ENCODE measurements at places on chromosomes 11 and 22. TPM values are rescaled to one million over a fixed set of nuclear protein-coding genes. Genes with fewer than 3 reads are reported as not detected.
A peak's percentile ranks its signal among the peaks of the same experiment; 100 is the strongest.

DNA sequence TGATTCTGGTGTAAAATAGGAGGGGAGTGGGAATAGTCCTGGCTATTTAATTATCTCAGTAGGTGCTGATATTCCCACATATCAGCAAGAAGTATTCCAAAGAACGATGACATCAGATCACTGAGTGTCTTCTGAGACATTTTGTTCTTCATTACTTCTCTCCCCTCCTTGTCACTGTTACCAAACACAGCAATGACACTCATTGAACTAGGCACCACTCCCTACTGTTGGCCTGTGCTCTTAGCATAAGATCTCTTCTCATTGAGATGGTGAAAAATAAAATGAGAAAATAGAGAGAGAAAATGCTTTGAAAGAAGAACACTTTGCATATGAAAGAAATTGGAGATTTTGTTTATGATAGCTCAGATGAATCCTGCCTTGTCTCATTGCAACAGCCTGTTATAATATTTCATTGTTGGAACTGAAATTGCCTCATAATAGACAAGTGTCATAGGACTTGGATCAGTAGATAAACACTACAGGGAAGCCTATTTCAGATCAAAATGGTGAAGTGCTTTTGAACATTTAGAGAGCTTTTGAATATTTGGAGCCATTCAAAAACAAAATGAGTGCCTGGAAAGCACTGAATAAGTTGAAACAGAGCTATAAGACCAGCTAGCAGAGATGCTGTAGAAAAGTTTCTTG lies 11.3 kb upstream of the ETS1 start:
- no peak overlapping the region for H3K4me3 ChIP-seq
- H3K27ac ChIP-seq, result no peak overlapping the region
- H3K36me3 ChIP-seq, result no peaks in the 10 kb centered on the region
- no peaks in the 10 kb centered on the region for H3K4me1 ChIP-seq
- no peak for DNase-seq
- no peaks in the 10 kb centered on the region for H3K27me3 ChIP-seq

DNA sequence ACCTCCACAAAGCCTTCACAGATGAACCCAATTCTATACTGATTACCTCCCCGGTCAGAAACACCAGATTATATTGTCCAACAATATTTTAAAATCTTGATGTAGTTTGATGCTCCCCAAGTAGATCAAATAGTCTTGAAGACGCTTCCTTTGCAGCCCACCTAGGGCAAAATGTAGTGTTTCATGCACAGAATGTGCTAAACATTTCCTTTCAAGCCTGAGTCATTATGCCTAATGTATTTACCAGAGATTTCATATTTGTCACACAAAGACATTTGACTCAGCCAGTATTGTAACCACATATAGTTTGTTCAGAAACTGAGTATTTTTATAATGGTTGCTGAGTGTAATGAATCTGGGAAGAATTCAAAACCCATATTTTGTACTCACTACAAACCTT lies 1396.8 kb downstream of the LRRC4C start:
- H3K27me3 ChIP-seq, result no peaks in the 10 kb centered on the region
- no peak overlapping the region for H3K27ac ChIP-seq
- H3K36me3 ChIP-seq, result no peaks in the 10 kb centered on the region
- H3K4me1 ChIP-seq, result no peaks in the 10 kb centered on the region

- H3K27me3 ChIP-seq, result no peaks in the 10 kb centered on the region
- H3K4me3 ChIP-seq, result no peak overlapping the region
- no peak overlapping the region for H3K27ac ChIP-seq
- no peaks in the 10 kb centered on the region for H3K36me3 ChIP-seq
- H3K4me1 ChIP-seq, result no peaks in the 10 kb centered on the region
- no peak for DNase-seq
Measured at GRCh38 chr11:134643115-134644012, 231.3 kb upstream of the B3GAT1 start.

- H3K36me3 ChIP-seq, result peaks cover 55% of the 10 kb centered on the region
- peaks cover 6% of the 10 kb centered on the region for H3K4me1 ChIP-seq
- no peaks in the 10 kb centered on the region for H3K27me3 ChIP-seq
- no peak overlapping the region for H3K27ac ChIP-seq
Measured at GRCh38 chr11:75402002-75402773, 2.9 kb downstream of the RPS3 start.

GRCh38 chr11:13294771-13295579 lies 17.4 kb downstream of the BMAL1 start:
- DNase-seq, result no peak
- no peak overlapping the region for H3K4me3 ChIP-seq
- H3K27me3 ChIP-seq, result no peaks in the 10 kb centered on the region
- H3K4me1 ChIP-seq, result no peaks in the 10 kb centered on the region
- H3K27ac ChIP-seq, result no peak overlapping the region
- H3K36me3 ChIP-seq, result no peaks in the 10 kb centered on the region

GRCh38 chr11:64858467-64859263 lies 14.2 kb upstream of the CDC42BPG start:
- peaks cover 32% of the 10 kb centered on the region for H3K36me3 ChIP-seq
- peak overlapping the region; percentile 88 for H3K27ac ChIP-seq
- no peak for DNase-seq
- H3K4me3 ChIP-seq, result no peak overlapping the region
- peaks cover 75% of the 10 kb centered on the region for H3K4me1 ChIP-seq

GRCh38 chr11:103927535-103927934 lies 108.9 kb upstream of the DDI1 start:
- DNase-seq, result no peak
- H3K36me3 ChIP-seq, result no peaks in the 10 kb centered on the region
- no peaks in the 10 kb centered on the region for H3K4me1 ChIP-seq
- H3K4me3 ChIP-seq, result no peak overlapping the region
- H3K27me3 ChIP-seq, result no peaks in the 10 kb centered on the region
- no peak overlapping the region for H3K27ac ChIP-seq

GRCh38 chr22:40572976-40573375 lies 63.5 kb downstream of the MRTFA start:
- H3K27me3 ChIP-seq, result no peaks in the 10 kb centered on the region
- H3K27ac ChIP-seq, result peak overlapping the region; percentile 34

- no peak overlapping the region for H3K4me3 ChIP-seq
- peaks cover 3% of the 10 kb centered on the region for H3K4me1 ChIP-seq
- no peaks in the 10 kb centered on the region for H3K36me3 ChIP-seq
- DNase-seq, result no peak
- H3K27ac ChIP-seq, result no peak overlapping the region
Measured at GRCh38 chr11:119419246-119419645, 3.7 kb downstream of the THY1 start.

GRCh38 chr22:19172213-19173046 lies 6.1 kb downstream of the SLC25A1 start:
- DNase-seq, result no peak
- H3K27ac ChIP-seq, result peak overlapping the region; percentile 89
- peaks cover 4% of the 10 kb centered on the region for H3K36me3 ChIP-seq
- no peaks in the 10 kb centered on the region for H3K27me3 ChIP-seq

GRCh38 chr11:94794287-94795168 lies 26.4 kb downstream of the AMOTL1 start:
- H3K4me1 ChIP-seq, result peaks cover 7% of the 10 kb centered on the region
- H3K27me3 ChIP-seq, result no peaks in the 10 kb centered on the region
- DNase-seq, result peak; percentile 90
- peaks cover 6% of the 10 kb centered on the region for H3K36me3 ChIP-seq

DNA sequence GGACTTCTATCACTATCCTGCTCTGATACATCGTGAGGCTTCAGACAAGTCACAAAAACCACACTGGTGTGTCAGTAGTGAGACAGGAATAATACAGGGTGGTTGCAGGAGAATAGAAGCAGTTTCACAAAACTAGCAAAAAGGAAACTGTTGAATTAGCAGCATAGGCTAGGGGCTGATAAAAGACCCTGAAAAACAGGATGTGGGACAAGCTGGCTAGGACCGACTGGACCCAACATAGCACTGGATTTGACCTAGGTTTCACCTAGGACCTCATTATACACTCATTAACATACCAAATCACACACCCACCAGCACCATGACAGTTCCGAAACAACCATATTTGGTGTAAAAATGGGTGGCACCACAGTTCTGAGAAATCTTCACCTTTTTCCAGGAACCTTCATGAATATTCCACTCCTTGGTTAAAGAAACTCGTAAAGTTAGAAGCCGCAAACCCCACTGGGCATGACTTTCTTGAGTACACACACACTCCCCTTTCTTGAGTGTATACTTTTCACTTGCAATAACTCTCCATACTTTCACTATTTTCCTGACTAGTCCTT lies 76.2 kb downstream of the SLC1A2 start:
- no peak for DNase-seq
- no peaks in the 10 kb centered on the region for H3K36me3 ChIP-seq
- no peak overlapping the region for H3K4me3 ChIP-seq
- H3K27ac ChIP-seq, result no peak overlapping the region
- no peaks in the 10 kb centered on the region for H3K4me1 ChIP-seq
- H3K27me3 ChIP-seq, result no peaks in the 10 kb centered on the region

DNA sequence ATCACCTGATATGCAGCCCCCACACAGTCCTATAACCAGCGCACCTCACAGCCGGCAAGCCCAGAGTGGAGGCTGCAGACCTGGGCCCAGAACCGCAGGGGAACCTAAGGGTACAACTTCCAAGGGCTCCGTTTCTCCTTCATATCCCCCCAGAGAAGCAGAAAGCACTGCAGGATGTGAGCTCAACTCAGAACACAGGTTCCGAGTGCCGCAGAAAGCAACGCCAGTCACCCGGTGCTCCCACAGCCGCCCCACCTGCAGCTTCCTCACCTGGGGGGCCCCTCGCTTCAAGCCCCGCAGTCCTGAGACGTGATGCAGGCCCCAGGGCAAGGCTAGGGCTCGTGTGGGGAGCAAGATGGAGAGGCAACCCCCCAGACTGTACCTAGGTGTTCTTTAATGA lies 2.5 kb downstream of the TSSK2 start:
- no peak for DNase-seq
- H3K4me3 ChIP-seq, result no peak overlapping the region
- no peak overlapping the region for H3K27ac ChIP-seq
- no peaks in the 10 kb centered on the region for H3K4me1 ChIP-seq

DNA sequence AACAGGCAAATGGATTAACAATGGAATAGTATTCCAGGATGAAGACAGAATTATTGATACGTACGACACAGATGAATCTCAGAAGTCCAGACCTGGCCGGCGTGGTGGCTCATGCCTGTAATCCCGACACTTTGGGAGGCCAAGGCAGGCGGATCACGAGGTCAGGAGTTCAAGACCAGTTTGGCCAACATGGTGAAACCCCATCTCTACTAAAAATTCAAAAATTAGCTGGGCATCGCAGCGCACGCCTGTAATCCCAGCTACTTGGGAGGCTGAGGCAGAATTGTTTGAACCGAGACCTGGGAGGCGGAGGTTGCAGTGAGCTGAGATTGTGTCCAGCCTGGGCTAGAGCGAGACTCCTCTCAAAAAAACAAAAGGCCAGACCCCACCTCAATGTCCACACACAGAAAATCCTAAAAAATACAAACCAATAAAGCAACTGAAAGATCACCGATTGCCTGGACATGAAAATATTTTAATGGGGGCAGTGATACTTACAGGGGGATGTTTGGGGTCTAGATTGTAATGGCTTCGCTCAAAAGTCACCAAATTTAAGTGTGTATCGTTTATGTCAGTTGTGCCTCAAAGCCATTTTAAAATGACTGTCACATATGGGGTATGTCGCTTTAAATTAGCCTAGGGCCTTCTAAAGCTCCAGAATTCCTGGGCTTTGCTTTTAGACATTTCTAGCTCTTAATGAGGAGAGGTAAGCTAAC lies 3.8 kb downstream of the RPS25 start:
- no peak for DNase-seq
- H3K4me3 ChIP-seq, result no peak overlapping the region
- H3K36me3 ChIP-seq, result peaks cover 69% of the 10 kb centered on the region
- no peaks in the 10 kb centered on the region for H3K27me3 ChIP-seq
- H3K4me1 ChIP-seq, result peaks cover 17% of the 10 kb centered on the region
- no peak overlapping the region for H3K27ac ChIP-seq

Gene CHRNA10
- not detected for total RNA-seq

Gene KCNQ1
- 2.3 TPM for total RNA-seq

Gene PKNOX2
- total RNA-seq, result 12.1 TPM

Gene MRGPRE
- total RNA-seq, result not detected

Gene CCDC87
- 0.21 TPM for total RNA-seq

Gene NARS2
- total RNA-seq, result 7.8 TPM

Gene CD248
- 193 TPM for total RNA-seq

Gene C11orf52
- total RNA-seq, result not detected

Gene TLCD5
- 8.4 TPM for total RNA-seq

Gene ACTN3
- total RNA-seq, result not detected

Gene SHANK3
- 128 TPM for total RNA-seq

Gene P2RX6
- total RNA-seq, result not detected

Gene KCNK7
- total RNA-seq, result not detected
